ENCODE measurements at places on chromosomes 6 and 20. TPM values are rescaled to one million over a fixed set of nuclear protein-coding genes. Genes with fewer than 3 reads are reported as not detected.

DNA sequence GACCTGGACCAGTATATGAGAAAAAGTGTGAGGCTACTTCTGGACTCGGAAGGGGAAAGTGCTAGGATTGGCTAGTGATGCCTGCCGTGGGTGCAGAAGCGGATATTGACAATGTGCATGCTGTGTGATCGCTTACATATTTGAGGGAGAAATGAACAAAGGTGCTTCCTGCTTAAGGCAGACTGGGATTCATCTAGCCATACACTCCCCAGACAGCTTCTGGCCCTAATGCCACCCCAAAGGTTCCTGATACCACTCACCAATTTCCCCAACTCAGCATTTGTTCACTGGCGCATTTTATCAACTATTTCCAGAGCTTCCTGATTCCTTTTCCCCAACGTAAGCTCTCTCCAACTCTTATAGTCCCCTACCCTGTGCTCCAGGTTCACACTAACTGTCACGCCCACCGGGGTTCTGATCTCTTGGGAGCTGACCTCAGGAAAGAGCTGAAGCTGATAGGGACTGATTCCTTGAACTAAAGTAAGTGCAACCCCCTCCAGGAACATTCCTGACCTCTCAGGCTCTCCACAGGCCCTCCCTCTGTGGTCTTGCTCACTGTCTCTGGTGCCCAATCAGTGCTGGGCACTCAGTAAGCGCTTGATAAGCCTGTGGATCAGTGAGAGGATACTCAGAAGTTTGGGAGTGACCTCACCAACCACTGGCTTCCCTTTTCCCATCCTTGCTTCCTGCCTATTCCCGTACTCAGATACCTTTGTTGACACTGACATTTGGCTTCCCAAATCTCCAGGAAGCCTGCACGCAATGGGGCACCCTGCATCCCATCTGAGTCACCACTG is 73.3 kb downstream of the MRPL14 start:
- DNase-seq: no peak

Gene ANKRD6
- total RNA-seq: 6.5 TPM

DNA sequence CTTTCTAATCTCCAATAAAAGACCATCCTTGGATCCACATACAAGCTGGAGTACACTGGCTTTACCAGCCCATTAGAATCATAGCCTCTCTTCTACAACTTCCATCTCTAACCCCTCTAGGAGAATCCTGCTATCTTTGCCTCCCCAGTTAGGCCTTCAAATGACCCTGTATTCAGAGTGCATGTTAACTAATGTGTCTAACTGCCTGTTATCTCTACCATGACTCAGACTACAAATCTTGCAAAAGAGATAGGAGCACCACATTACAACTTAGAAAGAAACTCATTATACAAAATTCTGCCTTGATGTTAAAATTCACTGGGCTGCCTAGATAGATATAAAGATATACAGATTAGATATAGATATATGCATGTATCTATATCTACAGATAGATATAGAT is 28.2 kb downstream of the GPR63 start:
- DNase-seq: no peak

Gene SOX18
- total RNA-seq: 67.0 TPM

- DNase-seq: no peak
Measured at GRCh38 chr20:59064214-59064722, 21.7 kb upstream of the PRELID3B start.

Gene SYNCRIP
- total RNA-seq: 73.1 TPM

GRCh38 chr6:38262609-38263008 is 377.1 kb downstream of the BTBD9 start:
- DNase-seq: no peak

DNA sequence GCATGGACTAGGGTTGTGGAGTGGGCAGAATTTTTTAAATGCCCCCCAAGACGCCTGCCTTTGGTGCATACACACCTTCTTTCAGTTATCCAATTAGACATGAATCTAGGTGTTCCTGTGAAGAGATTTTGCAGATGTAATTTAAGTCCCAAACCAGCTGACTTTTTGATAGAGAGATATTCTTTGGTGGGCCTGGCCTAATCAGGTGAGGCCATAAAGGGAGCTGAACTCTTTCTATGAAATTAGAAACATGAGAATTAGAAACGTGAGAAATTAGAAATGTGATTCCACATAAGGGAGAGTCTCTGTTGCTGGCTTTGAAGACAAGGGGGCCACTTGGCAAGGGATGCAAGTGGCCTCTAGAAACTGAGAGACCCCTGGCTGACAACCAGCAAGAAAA is 36.4 kb upstream of the TTPAL start:
- DNase-seq: no peak

Gene HLA-DMA
- 13.7 TPM for total RNA-seq

Gene CRIP3
- total RNA-seq: 11.2 TPM

Gene CFAP206
- not detected for total RNA-seq

DNA sequence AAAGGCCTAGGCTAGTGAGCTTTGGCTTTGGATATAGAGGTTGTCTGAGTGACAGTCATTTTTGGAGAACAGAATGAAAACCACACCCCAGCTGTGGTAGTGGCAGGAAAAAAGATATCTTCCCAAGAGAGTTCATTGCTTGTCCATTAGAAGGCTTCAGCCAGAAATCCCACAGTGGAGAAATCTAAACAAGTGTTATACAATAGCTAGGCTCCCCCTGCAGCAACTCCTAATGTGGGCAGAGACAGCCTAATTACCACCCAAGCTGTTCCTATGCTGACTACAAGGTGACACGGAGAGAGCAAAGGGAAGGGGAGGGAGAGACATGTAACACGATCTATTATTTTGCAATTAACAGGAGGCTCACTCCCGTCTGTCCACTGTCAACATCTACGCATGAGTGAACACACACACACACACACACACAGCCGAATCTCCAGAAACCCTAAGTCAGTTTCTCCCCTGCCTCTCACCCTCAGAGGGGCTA is 147.5 kb upstream of the TCF21 start:
- no peak for DNase-seq

- DNase-seq: no peak
Measured at GRCh38 chr6:133892813-133893691, 4.1 kb downstream of the TCF21 start.

- no peak for DNase-seq
Measured at GRCh38 chr6:30163090-30163917, at the start of gene TRIM15. TSS of gene TRIM15 (plus strand) at chr6:30163546. CDS start at chr6:30163685, 139 bp downstream.

- no peak for DNase-seq
Measured at GRCh38 chr20:58839474-58839874, 11.2 kb downstream of the GNAS-AS1 start.

All from cardiac septum (tissue), 1 donor.